GM06990 (cell line): ENCODE measurements at places on chromosomes 2 and 18.
A peak's percentile ranks its signal among the peaks of the same experiment; 100 is the strongest.

DNA sequence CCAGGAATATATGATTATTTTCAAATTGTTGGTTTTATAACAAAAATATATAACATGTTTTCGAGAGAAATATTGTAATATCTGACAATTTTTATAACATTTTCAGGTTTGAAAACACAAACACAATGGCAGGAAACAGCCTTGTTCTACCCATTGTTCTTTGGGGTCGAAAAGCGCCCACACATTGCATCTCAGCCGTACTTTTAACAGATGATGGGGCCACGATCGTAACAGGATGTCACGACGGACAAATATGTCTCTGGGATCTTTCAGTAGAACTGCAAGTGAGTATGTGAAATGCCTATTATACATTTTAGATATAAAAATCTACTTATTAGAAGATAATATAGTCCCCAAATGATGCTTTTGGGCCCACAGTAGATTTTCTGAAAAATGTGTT is 21.2 kb downstream of the WDR7 start:
- no peak for DNase-seq

DNA sequence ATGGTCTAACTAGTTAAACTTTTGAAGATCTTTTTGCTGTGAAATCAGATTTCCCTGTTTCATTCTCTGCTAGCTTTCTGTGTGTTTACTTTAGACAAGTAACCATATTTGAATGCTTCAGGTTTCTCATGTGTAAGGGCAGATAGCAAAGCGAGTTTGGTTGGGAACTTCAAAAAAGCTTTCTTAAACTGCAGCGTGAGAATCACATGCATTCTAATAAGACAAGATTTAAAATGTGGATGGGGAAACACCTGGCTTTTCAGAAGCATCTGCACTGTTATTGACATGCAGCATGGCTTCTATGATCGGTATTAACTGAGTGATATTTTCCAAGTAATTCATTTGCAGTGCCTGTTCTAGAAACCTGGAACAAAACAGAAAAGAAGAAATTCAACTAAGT is 119.3 kb downstream of the ABCA12 start:
- no peak for DNase-seq

DNA sequence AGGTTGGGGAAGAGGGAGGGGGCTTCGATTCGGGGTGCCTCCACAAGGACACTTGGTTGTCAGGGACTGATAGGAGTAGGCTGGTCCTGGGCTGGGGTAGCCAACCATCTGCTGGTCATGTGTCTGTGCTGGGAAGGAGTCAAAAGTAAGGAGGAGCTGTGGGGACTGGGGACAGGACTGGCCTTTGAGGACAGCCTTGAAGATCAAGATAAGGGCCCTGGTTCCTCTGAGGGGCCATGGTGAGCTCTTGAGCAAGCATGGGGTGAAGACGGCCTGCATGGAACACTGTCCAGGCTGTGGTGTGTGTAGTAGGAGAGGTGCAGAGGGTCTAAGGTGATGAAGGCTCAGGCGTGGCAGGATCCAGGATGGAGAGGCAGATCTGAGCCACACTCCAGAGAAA is 1.7 kb downstream of the CYP27A1 start:
- DNase-seq = no peak

DNA sequence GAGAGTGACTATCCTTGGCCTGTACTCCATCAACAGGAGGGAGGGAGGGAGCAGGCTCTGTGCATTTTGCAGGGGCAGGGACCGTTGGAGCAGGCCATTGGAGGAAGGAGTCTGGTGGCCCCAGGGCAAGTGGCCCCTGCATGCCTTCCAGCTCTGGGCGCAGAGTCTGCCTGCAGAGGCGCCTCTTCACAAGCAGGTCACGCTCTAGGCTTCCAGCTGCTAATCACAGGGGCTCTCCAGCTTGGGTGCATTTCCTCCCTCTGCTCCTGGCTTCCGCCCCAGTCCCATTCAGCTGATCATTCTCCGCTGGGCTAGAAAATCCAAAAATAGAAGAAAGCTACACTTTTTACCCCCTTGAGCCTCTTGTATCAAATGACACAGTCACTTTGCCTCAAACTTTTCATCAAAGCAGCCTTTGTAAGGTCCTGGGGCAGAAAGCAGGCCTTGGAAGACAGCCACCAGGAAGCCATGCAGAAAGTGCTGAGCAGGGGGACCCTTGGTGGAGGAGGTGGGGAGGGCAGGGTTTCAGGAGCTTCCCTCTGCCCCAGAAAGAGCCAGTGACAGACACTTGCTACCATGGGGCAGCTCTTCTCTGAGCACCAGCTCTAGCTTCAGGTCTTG is 11.3 kb downstream of the TMEM247 start:
- peak; percentile 18 for DNase-seq

DNA sequence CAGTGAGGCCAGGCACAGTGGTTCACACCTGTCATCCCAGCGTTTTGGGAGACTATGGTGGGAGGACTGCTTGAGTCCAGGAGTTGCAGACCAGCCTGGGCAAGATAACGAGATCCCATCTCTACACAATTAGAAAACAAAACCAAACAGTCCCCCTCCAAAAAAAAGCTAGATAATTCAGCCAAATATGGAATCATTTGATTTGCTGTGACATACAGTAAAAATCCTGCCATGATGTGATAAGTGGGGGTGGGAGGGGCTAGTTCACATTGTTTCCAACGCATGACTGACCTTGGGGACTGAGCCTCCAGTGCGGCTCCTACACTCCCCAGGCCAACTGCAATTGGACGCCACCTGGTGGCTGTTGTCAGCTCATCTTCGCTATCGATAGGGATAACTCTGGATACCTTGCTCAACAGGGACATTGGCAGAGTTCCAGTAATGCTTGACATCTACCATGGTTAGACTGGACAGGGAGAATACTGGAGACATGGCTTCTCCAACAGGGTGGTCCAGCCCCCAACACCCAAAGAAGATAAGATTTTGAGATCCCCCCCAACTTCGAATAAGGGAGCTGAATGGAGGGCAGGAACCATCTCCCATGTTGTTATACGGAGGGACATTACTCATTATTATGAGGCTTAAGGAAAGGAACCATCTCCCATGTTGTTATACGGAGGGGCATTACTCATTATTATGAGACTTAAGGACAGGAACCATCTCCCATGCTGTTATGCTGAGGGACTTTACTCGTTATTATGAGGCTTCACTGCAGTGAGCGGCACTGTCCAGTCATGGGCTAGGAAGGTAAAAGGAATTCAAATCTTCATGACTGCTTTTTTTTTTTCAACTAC is 135.9 kb downstream of the TGIF1 start:
- DNase-seq = no peak

GRCh38 chr2:105753380-105753779 is 8.7 kb downstream of the NCK2 start:
- no peak for DNase-seq

DNA sequence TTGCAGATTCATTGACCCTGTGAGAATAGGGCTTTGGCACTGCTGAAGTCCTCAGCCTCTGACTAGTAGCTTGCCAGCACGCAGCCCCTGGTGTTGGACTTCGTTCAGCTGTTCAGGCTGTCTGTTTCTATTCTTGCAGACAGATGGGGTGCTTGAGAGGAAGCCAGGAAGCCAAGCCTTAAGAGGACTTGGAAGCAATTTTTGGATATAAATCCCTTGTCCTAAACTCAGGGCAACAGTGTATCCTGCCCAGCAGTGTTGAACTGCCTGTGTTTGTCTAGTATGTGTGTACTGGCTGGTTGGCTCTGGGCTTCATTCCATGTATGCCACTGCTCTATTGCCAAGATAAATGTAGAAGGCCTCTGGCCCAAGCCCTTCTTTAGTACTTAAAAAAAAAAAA is 108.6 kb downstream of the COMMD1 start:
- DNase-seq = no peak

DNA sequence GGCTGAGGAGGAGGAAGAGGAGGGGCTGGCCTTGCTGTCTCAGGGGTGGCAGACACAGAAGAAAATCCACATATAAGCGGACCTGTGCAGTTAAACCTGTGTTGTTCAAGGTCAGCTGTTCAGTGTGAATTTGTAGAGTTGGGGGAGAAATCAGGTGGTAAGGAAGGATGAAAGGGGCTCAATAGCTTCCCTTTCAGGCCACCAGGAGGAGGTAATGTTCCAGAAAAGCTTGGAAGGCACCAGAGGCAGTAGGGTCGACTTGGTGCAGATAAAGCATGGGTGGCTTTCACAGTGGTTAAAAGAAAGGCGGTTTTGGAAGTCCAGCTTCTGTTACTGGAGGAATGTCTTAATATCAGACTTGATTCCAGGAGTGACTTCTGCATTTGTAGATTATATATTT is 167.4 kb downstream of the THSD7B start:
- DNase-seq = no peak

DNA sequence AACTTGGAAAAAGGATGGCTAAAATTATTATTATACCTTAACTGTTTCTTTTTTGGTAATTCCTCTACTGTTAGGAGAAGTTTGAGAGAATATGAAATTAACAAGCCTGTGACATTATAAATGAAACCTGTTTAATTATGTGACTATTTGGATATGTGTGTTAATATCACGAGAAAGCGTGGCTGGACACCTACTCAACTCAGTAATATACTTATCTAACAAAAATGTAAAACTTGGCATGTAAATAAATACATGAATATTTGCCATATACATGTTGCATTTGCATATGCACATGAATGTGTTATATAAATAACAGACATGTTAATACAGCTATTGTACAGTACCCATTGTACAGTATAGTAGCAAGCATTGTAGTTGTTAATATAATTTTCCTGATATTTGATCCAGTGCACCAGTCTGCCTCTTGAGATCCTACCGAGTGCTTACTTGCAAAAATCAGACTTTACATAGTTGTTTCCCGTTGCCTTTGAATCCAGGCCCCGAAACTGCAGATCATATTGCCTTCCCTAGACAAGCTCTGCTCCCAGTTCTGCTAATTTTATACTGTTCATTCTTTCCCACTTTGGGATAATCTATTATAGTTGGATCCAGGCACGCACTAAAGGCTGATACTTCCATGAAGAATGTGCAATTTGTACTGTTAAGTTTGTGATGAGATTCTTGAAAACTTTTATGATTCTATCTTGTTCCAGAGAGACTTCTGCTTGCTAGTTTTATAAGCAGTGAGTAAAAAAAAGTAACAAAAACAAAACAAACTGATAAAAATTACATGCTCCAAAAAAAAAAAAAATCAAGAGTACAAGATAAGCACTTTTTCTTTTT is 395.6 kb downstream of the ARHGAP15 start:
- DNase-seq = no peak

DNA sequence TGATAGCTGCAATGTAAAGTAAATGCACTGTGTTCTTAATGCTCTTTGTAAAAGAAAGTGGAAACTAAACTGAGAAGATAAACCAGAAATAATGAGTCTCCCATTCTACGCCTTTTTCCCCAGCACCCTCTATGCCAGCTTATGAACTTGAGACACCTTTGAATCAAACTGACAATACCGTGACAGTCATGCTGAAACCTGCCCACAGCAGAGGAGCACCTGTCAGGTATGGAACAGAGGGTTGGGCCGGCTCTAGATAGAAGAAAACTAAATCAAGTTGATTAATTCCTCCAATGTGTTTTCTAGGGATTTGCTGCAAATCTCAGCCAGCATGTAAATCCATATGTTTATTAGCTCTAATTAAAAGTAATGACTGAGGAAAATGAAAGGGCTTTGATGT is 520.6 kb upstream of the RAB12 start:
- no peak for DNase-seq

- no peak for DNase-seq
These were observed 225.6 kb downstream of the CYP26B1 start for GRCh38 chr2:71922091-71922490.

- no peak for DNase-seq
These were observed 125.3 kb upstream of the CTDP1 start for GRCh38 chr18:79554321-79554720.

DNA sequence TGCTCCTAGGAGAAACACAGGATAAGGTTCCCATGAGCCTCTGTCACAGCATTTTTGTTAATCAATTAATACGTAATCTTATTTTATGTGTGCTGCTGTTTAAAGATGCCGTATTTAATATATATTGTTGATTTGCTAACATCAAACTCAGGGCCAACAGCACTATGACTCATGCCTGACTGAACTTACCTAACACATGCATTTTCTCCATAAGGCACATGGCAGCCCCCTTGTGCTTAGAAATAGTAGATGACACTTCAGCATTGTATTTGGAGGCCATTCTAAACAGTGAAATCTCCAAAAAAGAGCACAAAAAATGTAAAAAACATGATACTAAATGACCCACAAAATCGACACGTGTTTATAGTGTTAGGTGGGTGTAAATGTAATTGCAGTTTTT is 314.8 kb downstream of the MYCN start:
- DNase-seq = no peak

GRCh38 chr18:10660179-10660884 is 134.5 kb downstream of the NAPG start:
- no peak for DNase-seq

DNA sequence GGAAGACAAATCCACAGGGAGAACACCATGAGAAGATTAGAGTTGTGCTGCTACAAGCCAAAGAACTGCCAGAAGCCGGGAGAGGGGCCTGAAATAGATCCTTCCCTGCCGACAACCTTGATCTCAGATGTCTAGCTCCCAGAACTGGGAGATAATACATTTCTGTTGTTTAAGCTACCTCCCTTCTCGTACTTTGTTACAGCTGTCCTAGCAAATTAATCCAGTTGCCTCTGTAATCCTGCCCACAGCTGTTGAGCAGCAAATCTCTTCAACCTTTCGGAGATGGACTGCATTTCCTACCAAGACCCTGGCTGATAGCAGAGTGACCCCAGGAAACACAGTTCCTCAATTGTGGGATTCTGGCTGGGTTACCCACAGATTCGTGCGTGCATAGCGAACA is 2.6 kb upstream of the TBC1D8 start:
- DNase-seq = no peak

- no peak for DNase-seq
These were observed 94.0 kb upstream of the HNRNPA3 start for GRCh38 chr2:177118636-177119035.

DNA sequence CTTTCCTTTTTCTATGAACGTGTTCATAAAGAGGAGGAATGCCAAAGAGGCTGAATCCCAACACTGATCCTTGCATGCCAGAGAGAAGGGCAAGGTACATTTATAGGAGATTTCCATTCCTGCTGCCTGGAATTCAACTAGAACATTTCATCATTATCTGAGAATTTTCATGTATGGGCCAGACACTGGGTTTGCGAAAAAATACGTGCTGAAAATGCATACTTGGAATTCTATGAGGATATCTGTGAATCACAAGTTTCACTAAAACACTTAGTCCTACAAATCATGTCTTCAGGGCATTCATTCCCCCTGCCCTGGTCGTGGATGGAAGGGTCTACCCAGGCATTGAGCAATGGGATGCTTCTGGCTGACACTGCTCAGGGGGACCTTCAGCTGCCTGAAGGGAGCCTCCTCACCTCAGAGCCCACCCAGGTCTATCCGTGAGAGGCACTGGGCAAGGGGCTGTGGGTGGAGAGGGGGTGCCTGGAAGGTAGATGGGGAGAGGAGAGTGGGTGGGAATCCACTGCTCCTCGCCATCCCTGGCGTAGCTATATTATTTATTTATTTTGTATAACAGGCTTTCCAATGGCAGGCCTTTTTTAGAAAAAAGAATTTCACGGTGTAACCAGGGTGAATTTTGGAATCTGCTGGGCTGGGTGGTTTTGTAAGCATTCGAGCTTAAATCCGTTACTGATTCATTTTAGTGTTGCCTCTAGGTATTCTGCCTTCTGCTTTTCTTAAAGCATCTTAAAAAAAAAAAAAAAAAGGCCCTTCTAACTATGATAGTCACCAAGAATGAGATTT is 560.6 kb upstream of the ID2 start:
- DNase-seq = no peak
